Smooth muscle cell of the pulmonary artery (primary cell): ENCODE measurements at places on chromosomes 1 and 21. TPM values are rescaled to one million over a fixed set of nuclear protein-coding genes. Genes with fewer than 3 reads are reported as not detected.

NTMT2 gene
- not detected in 2 replicates for total RNA-seq

FCN3 gene
- not detected in 2 replicates for total RNA-seq

VANGL2 gene
- 0.07 and 0.46 TPM in 2 replicates for total RNA-seq

TNFSF4 gene
- total RNA-seq: 2.3 and 5.0 TPM in 2 replicates

NGF gene
- 6.6 and 8.8 TPM in 2 replicates for total RNA-seq

MNDA gene
- not detected in 2 replicates for total RNA-seq

FYB2 gene
- not detected in 2 replicates for total RNA-seq

DR1 gene
- 38.2 and 43.4 TPM in 2 replicates for total RNA-seq

FAM177B gene
- not detected in 2 replicates for total RNA-seq

HEYL gene
- 0.30 and 3.1 TPM in 2 replicates for total RNA-seq

TNFRSF8 gene
- 0.23 TPM in 1 of 2 replicates, not detected in the other for total RNA-seq

CD52 gene
- total RNA-seq: not detected in 2 replicates

CD2 gene
- total RNA-seq: not detected in 2 replicates

NHLH2 gene
- not detected in 2 replicates for total RNA-seq

BCL10 gene
- 15.7 and 17.3 TPM in 2 replicates for total RNA-seq

ARHGEF16 gene
- 0.52 and 0.66 TPM in 2 replicates for total RNA-seq

GNAT2 gene
- 0.30 and 0.33 TPM in 2 replicates for total RNA-seq

AK5 gene
- total RNA-seq: 37.0 and 39.9 TPM in 2 replicates

YBX1 gene
- total RNA-seq: 566 and 628 TPM in 2 replicates

RSPH1 gene
- total RNA-seq: 0.13 TPM in 1 of 2 replicates, not detected in the other

S100A16 gene
- 92.6 and 247 TPM in 2 replicates for total RNA-seq

ATP1A2 gene
- total RNA-seq: 1.5 TPM in 2 replicates

CELA2A gene
- total RNA-seq: 0.20 TPM in 1 of 2 replicates, not detected in the other

ARMH1 gene
- total RNA-seq: 0.91 and 1.3 TPM in 2 replicates

S100A5 gene
- 0.26 TPM in 1 of 2 replicates, not detected in the other for total RNA-seq

HFM1 gene
- 0.03 and 0.20 TPM in 2 replicates for total RNA-seq

LORICRIN gene
- total RNA-seq: not detected in 2 replicates

SELP gene
- total RNA-seq: 0.07 and 0.13 TPM in 2 replicates

CNR2 gene
- total RNA-seq: not detected in 2 replicates

TPM3 gene
- total RNA-seq: 245 and 296 TPM in 2 replicates

PRELP gene
- total RNA-seq: 2.5 and 10.8 TPM in 2 replicates

SERPINC1 gene
- total RNA-seq: 0.07 TPM in 1 of 2 replicates, not detected in the other

LRRN2 gene
- total RNA-seq: not detected in 2 replicates

RRP1B gene
- total RNA-seq: 13.9 and 23.4 TPM in 2 replicates

OPTC gene
- total RNA-seq: not detected in 2 replicates
